Left renal cortex interstitium (tissue), 4 donors: ENCODE measurements at places on chromosomes 7 and 10. TPM values are rescaled to one million over a fixed set of nuclear protein-coding genes. Genes with fewer than 3 reads are reported as not detected.
A peak's percentile ranks its signal among the peaks of the same experiment; 100 is the strongest.

GRCh38 chr7:78924581-78924980 lies 528.9 kb downstream of the MAGI2 start:
- no peak for DNase-seq

DNA sequence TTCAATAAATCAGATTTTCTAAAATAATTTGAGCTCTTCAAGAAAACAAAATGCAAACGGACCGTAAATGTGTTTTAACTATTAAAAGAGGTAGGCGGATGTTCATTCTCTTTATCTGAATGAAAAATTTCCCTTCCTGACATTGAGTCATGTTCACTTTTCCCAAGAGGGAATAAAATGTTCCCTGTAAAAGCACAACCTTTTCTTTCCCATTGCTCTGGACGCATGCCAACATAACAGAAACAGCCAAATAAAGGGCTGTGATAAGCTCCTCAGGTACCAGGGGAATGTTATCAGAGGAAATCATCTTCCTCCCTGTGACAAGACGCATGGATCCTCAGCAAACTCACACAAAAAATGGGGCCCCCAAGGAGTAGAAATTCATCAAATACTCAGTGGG lies 251.8 kb downstream of the MTERF1 start:
- DNase-seq = no peak

DNA sequence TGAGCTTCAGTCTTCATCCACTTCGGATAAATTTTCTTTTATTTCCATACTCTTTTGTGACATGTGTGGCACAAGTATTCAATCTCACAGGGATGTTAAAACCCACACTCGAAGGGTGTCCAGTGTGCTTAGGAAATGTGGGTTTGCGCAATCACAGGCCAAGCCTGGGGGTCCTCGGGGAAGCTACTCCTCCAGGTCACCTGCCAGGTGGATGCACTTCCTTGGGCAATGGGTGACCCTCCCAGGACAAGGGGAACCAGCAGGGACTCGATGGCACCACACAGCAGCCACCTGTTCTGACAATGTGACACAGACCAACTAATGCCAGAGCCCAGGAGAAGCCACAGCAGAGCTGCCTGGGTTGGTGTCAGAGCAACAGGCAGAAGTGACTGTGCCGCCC lies 39.0 kb downstream of the PARP12 start:
- DNase-seq = no peak

- DNase-seq = peak; percentile 80
These were observed 12.5 kb upstream of the EBLN1 start for GRCh38 chr10:22230158-22230833.

- DNase-seq = no peak
These were observed 2.8 kb downstream of the SP8 start for GRCh38 chr7:20783700-20784387.

DNA sequence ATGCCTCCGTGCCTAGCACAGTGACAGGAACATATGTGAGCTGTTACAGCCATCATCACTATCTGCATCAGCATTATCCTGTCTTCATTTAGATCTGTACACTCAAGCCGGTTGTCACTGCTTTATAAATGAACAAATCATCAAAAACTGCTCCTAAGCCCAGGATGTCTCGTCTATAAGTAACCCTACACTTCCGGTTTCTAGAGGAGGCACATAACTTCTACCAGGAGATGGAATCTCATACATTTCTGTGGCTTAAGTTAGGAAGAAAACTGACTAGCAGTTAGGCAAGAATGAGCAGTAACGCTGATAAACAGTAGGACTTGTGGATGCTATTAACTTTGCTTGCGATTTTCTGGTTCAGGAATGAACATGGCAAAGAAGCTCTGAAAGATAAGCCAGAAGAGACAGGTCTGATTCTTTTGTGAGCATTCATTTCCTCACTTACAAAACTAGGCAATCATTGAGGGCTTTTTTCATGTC lies 1199.2 kb downstream of the SORCS3 start:
- no peak for DNase-seq

GRCh38 chr7:134434701-134435100 lies 24.2 kb downstream of the AKR1B1 start:
- DNase-seq = no peak

DNA sequence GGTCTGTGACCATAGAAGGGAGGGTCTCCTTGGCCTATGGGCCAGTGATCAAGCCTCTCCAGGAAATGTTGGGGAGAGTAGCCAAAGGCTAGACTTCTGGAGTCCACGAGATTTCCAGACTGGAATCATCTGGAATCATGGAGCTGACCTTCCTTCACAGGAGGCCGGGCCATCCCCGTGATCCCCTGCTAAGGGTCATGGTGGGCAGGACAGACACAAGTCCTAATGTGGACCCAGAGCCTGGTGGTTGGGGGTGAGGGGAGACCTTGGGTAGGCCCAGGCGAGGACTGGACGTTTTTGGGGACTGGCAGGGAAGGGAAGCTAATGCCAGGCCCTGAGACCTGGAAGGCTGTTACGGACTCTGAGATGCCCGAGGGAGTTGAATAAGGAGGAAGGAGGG lies 9.8 kb upstream of the GRID1 start:
- no peak for DNase-seq

DNA sequence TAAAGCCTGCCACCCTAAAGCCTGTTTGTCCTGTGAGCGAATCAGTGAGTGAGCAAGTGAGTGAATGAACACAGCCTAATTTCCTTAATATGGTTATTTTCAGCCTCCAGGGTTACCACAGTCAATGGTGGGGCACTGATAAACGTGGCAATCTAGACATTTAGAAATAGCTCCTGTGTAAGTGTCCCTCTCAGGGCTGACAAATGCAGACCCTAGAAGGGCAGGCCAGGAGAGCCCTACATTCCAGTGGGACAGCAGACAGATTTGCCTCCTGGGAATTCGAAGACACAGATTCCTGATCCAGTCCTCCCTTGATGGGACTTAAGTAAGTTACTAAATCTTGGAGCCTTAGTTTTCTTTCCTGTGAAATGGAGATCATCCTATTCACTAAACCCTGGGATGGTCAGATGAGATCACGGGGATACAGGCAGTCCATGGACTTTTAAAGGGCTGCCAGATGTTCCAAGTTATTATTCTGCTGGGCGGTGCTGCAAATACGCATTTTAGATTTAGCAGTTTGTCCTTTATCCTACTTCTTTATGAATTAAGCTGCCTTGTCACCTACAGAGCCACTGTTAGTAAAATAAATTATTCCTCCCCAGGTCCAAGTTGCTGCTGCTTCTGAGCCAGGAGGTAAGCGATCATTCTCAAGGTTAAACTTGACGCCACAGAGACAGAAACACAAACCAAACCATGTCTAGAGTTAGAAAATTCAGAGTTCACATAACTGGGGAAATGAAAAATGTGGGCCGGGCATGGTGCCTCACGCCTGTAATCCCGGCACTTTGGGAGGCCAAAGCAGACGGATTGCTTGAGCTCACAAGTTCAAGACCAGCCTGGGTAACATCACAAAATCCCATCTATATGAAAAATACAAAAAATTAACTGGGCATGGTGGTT lies 54.8 kb upstream of the TM9SF3 start:
- DNase-seq = no peak

DNA sequence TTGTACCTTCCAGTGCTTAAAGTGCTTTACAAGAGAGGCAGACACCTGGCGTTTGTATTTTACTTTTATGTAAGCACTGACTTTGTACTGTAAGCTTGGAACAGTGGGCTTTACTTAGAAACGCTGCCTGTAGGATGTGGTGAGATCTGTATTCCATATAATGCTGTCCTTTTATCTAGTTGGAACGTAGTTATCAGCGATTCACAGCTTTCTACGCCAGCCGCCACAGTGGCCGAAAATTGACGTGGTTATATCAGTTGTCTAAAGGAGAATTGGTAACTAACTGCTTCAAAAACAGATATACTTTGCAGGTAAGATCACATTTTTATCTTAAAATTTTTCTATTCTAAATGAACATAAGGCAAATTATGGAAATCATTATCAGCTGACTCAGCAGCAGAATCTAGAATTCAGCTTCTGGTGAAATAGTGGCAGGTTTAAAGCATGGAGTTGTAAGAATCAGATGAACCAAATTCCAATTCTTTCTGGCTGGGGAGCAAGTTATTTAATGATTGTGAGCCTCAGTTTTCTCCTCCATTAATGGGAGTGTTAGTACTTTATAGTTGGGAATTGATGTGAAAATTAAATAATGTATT lies 91.5 kb downstream of the CUL1 start:
- DNase-seq = no peak

GRCh38 chr10:12489357-12489756 lies 140.0 kb downstream of the CAMK1D start:
- no peak for DNase-seq

DNA sequence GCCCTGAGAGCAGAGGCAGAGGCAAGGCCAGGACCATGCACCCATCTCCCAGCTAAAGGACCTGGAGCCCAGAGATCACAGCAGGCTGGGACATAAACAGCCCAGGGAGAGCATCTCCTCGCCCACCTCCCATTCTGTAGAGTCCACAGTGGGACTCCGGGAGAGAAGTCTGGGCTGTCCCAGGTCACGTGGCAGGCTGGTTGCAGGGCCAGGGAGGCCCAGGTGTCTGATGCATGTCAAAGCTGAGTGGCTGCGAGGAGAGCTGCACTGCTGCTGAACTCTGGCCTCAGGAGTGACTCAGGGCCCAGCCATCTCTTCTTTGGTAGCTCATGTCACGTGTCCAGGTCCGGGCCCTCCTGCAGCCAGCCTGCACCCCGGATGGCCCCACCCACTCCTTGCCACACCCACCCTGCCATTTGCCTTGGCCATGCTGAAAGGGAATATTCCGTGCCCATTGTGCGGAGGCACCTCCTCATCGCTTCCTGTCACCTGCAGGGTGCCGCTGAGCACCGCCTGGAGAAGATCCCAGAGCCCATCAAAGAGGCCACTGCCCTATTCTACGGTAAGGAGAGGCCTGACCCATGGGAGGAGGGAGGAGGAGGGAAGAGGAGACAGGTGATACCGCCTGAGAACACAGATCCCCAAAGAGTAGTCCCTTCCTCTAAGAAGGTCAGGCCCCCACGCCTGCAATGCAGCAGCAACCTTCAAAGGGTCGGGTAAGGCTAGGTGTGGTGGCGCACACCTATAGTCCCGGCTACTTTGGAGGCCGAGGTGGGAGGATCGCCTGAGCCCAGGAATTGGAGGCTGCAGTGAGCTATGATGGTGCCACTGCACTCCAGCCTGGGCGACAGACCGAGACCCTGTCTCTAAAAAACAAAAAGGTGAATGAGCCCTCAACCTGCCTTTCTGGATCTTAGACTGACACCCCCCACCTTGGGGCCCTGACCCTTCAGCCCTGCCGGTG lies 12.6 kb upstream of the SH2B2 start:
- DNase-seq = no peak

DNA sequence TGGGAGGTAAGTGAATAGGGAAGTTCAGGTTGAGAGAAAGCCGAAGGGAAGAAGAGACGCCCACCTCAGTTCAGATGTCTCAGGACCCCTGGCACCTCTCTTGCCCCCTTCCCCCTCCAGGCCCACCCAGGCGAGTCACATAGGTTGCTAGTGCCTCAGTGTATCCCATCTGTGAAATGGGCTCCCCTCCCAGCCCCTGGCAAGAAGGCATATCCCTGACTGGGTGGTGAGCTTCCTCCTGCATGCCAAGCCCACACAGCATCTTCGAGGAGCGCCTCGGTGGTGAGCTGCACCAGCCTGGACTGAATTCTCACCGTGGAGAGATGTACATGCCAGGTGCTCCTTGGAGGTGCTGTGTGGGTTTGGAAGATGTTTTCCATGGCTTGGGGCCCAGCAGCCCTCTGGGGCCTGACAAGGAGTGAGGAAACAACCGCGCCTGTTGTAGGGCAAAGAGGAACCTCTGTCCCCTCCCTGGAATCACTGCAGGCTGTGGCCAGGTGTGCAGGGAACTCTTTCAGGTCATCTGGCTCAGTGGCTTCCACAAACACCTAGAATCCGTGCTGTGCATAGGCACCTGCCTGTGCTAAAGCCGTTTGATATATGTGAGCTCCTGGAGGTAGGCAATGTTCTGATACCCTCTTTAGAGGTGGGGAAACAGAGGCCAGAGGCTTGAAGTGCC lies 45.1 kb downstream of the UNC5B start:
- DNase-seq = no peak

DNA sequence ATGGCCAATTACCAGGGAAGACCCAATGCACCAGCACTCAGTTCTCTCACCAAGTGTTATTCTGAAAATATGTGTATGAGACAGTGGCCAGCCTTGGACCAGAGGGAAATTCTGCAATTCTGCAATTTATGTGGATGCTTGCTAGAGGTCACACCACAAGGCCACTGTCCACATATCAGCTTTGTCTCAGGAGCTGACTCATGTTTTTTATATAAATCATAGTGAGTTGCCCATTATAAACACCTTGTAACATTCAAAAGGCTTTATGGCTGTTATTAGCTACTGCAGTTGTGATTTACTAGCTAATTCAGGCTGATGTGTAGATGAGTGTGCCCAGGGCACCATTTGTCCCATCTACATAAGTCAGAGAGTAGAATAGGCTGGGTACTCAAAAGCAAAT lies 649.0 kb downstream of the LRMDA start:
- DNase-seq = no peak

DNA sequence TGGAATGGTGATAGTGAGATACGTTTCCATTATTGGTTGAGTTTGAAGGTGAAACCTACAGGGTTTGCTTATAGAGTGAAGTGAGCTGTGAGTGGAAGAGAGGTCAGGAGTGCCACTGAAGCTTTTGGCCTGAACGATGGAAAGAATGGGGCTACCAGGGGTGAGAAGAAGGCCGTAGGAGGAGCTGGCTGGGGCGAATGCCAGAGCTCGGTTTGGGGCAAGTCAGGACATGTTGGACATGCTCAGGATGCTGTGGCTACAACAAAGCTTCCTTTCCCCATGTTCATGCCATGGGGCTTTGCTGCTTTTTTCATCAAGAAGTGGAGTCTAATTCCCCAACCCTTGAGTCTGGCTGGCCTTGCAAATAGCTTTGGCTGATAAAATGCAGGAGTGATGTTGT lies 253.7 kb downstream of the GLRX3 start:
- DNase-seq = no peak

GRCh38 chr7:76304888-76305375 lies 2.5 kb downstream of the HSPB1 start:
- no peak for DNase-seq

GRCh38 chr10:97736403-97736901 lies 476 bp upstream of the ZFYVE27 start:
- DNase-seq = no peak

DNA sequence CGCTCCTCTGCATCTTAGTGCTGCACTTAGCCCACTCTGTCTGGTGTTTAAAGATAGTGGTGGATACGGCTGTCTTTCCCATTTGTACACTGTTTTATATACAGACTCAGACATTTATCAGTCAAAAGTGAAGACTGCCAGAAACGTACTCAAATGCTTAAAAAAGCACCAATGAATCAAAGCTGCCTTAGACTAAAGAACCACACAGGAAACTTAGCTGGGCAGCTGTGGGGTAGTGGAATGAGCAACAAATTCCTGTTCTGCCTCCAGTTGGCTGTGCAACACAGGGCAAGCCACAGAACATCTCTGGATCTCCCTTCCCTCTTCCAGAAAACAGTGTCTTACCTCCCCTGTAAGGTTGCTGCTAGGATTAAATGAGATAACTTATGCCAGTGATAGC lies 76.0 kb downstream of the ATXN7L1 start:
- no peak for DNase-seq

The ADRB1 gene
- polyA plus RNA-seq = 0.14 TPM

The BLNK gene
- polyA plus RNA-seq = 61.8 TPM

The MPP7 gene
- polyA plus RNA-seq = 8.1 TPM

The TMEM229A gene
- 0.11 TPM for polyA plus RNA-seq

The SORBS1 gene
- 37.8 TPM for polyA plus RNA-seq

The IL2RA gene
- polyA plus RNA-seq = 0.06 TPM
